ENCODE measurements at places on chromosomes 3 and 15. TPM values are rescaled to one million over a fixed set of nuclear protein-coding genes. Genes with fewer than 3 reads are reported as not detected.

DNA sequence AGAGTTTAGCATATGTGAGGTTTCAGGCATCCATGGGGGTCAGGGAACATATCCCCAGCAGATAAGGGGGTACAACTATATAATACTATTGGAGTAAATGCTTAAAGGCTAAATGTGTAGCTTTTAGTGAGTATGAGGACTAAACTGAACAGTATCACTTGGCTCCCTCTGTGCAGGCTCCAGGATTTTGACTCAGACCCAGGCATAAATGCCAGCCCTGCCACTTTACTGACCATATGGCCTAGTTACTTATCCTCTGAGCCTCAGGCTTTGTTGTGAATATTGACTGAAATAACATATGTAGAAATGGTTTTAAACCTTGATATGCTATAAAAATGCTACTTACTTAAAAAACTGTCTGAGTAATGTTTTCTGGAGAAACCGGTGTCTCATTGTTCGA, 151.6 kb downstream of the CHST2 start:
- DNase-seq = no peak

GRCh38 chr15:91696981-91697380, 156.5 kb upstream of the SLCO3A1 start:
- no peak for DNase-seq

- DNase-seq = peak; percentile 49
These were observed 10.7 kb upstream of the CNTN6 start for GRCh38 chr3:1082108-1082507.

DNA sequence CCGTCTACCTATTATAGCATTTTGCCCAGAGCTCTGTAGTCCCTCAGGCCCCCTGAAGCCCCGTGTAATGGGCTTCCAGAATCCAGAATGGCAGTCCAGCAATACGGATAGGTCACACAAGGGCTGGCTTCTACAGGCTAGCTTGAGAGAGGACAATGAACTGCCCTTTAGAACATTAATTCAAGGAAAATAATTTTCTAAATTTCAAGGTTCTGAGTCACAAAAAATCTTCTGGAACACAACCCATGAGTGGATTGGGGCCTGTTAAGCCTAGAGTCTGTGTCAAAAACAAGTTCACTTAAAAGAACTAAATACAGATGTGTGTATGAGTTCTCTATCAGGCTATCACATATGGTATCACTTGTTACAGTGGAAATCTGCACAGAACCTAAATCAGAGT, 28.8 kb downstream of the DCP1A start:
- no peak for DNase-seq

DNA sequence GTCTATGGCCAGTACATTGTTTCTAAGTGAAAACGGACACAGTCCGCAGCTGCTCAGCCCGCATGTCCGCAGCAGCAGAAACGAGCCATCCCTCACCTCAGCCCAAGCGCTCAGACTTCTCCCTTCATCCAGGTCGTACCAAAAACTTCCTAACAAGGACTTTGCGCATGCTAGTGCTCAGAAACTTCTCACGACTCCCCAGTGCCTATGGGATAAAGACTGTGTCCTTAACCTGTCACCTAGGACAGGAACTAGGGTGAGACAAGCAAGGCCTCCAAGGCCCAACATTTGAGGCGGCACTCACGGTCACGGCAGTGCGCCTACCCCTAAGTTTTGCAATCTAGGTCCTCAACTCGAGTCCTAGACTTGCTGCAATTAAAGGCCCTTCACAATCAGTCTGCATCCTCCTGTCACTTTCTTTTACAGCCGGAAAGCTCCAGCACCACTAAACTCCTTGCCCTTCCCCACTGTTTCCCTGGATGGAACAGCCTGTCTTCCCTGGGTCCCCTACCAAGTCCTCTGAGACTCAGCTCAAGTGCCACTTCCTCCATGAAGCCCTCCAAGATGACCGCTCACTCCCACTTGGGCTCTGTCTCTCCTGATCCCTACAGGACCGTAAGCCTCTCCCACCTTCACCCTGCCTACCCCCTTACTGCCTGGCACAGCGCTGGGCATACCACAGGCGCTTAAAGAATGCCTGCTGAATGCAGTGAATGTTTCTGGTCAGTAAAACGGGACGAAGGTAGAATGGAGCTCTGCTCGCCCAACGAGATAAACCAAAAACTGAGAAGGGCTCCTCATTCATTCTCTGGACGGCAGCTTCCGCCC, 1.2 kb downstream of the CLN6 start:
- DNase-seq = no peak

- DNase-seq = no peak
These were observed 189.8 kb downstream of the MBNL1 start for GRCh38 chr3:152458376-152459117.

DNA sequence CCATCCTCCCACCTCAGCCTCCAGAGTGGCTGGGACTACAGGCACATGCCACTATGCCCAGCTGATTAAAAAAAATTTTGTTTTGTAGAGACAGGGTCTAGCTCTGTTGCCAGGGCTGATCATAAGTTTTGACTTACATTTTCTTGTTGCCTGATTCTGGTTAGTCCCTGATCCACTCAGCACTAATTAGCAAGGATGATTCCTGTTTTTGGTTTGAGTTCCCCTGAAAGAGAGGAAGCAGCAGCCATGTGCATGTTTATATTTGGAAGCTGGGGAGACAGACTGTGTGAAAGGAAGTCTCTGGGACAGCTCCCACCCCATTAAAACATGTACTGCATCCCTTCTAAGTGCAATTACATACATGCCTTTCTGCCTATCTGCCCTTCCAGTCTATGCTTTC, 3.6 kb upstream of the NCK1 start:
- no peak for DNase-seq

Gene GRIP2
- total RNA-seq = 2.3 TPM

Gene PLA2G4E
- 0.34 TPM for total RNA-seq

Gene FRMD5
- total RNA-seq = 0.60 TPM

Gene TWF2
- total RNA-seq = 65.3 TPM

Gene FBXL2
- 17.8 TPM for total RNA-seq

DNA sequence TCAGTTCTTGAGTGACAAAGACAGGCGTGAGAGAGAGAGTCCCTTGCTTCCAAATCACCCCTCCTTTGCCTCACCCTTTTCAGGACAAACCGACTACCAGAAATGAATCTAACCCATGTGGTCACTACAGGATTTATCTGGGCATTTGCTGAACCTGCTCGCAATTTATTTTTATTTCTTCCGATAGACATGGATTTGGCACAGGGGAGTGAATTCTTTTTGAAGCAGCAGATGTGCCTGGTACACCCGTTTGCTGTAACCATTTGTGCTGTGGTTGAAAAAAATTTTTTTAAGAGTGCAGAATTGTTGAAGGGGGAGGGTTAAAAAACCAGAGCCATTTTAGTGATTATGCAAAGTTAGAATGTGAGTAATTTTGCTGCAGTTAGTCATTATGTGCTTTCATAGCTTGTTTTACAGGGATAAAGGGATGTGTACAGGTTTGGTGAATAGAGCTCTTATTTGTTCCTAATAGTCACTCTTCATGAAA, 442.0 kb downstream of the LPP start:
- DNase-seq = no peak

- DNase-seq = no peak
These were observed 79.8 kb upstream of the SLC6A1 start for GRCh38 chr3:10912786-10913185.

- no peak for DNase-seq
These were observed 109.2 kb downstream of the APBA2 start for GRCh38 chr15:28994831-28995596.

- DNase-seq = no peak
These were observed 46.8 kb downstream of the MYO5A start for GRCh38 chr15:52481915-52482314.

Gene C2CD4A
- total RNA-seq = 0.49 TPM

DNA sequence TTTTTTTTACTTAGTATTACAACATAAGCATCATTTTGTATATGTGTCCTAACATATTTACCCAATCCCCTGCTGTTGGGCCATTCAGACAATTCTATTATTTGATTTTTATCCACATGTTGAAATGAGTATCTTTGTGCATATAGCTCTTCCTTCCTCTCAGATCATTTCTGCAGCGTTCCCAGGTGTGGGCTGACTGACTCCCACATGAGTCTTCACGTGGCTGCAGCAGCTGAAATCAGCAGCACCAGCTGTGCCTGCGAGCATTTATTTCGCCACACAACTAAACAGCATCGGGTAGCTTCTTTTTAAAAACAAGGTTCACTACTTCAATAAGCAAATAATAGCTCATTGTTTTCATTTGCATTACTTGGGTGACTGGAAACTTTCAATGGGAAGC, 44.5 kb upstream of the PDE8A start:
- no peak for DNase-seq

- no peak for DNase-seq
These were observed 69.2 kb upstream of the ICE2 start for GRCh38 chr15:60548101-60548500.

GRCh38 chr3:49566312-49566711, 12.0 kb downstream of the BSN start:
- no peak for DNase-seq

Gene LMAN1L
- total RNA-seq = not detected

DNA sequence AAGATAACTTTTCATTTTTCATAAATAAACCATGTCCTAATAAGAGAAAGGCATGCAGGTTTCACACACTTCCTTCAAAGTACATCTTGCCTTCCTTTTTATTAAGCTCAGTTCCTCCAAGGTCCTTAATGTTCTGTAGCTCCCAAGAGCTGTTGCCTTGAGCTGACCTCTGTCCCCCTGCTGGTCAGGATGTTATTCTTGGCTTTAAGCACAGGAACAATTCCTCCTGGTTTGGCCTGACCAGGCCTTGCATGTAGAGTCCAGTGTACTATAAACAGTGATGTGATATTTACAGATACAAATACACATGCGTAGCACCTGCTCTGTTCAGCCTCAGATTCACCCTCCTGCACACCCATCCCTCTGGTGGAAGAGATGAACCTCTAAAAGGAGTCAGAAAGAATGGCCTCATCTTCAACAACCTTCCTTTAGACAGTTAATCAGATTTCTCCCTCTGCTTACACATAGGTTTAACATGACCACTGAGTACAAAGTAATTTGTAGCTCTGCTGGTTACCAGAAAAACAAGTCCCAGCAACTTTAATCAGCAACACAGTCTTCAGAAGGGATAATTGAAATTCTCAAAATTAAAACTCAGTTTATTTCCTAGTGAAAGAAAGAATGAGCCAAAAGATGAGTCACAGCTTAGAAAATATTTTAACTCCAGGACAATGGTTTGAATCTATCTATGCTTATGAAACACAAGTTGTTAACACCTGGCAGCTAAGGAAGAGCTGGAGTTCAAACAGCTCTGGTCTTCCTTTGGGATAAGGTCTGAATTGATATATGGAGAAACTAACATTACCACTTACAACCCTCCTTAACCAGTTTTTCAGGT, 46.5 kb downstream of the PTPN9 start:
- DNase-seq = peak; percentile 69

DNA sequence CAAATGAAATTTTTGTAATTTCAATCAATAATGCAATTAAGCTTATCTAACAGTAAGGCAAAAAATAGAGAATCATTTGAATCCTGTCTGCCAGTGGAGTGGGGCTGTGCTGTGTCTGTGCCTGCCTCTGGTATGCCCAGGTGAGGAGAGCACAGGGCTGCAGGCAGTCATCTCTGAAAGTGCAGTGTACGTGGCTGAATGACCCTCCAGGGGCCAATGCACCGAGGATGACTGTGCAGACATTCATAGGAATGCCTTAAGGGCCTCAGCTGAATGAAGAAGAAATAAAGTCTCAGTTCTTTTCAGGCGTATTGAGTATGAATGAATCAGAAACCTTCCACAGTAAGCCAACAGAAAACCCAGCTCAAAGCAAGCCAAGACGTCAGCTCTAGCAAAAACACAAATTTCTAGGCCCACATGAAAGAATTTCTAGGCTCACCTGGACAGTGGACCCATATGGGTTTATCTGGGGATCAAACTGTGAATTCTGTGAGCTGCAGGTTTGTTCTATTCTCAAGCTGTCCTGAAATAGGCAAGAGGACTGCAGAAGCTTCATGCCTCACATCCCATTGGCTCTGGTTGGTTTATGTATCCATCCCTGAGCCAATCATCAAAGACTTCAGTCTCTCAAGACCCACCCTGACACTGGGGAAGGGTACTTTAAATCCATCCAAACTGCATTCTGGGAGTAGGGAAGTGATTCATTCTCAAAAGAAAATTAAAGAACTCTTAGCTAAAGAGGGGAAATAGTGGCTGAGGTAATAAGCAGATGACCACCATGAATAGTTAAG, 123.4 kb downstream of the SSR3 start:
- DNase-seq = no peak

DNA sequence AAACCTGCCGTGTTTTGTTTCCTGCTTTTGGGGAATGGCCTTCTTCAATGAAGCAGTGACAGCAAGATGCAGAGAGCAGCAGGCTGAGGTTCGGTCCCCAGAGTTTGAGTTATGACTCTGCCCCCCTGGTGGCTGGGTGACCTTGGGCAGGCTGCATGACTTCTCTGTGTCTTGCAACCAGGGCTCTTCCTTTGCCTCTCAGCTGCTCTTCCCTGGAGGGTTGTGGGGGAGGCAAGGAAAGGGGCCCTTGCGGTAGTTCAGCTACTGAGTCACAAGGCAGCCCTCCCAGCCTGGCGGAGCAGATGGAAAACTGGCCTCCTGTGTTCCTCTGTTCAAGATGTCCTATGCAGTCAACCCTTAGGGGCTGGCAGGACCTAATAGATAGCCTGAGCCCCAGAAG, 17.1 kb downstream of the CTXND1 start:
- no peak for DNase-seq

GRCh38 chr3:79255292-79255691, 512.5 kb downstream of the ROBO1 start:
- DNase-seq = no peak

DNA sequence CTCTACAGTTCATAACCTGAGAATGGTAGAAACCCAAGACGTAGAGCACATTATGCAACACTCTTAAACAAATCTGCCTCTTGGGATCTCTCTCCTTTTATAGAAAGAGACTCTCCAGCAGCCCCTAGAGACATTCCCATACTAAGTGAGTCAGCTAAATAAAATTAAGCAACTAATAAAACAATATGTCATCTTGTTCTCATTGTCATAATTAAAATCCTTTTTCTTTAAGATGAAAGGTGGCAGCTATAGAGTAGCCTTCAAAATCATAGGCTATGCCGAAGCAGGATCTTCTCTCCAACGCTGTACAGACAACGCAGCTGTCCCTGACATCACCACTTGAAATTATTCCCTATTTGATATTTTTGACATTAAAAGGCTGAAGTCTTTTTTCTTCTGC, 790.0 kb downstream of the FHIT start:
- no peak for DNase-seq

DNA sequence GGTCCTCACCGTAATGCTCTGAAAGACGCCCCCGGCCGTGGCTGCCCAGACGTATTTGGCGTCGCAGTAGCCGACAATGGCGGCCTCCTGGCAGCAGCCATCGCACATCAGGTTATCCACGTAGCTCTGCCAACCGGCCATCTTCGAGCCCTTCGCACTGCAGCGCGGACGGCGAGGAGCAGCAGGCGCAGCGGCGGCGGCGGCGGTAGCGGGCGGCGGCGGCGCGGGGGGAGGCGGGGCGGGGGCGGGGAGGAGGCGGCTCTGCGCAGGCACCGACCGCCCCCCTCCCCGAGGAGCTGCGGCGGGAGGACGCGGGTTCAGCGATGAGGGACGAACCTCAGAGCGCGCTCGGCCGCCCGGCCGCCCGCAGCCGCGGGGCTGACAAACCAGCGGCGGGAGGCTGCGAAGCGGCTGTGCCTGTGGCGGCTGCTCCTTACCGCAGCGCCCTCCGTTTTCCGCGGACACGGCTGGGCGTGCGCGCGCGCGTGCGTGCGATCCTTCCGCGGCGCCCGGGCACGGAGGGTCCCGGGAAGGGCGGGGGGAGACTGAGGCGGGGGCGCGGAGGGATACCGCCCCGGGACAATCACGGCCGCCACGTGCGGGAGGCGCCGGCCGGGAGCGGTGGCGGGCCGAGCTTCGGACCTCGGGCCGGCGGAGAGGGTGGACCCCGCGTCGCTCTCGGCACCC, at the start of gene PFN2:
Gene PFN2 (minus strand): TSS at position 180 of the 687 bp plus-strand sequence. CDS start 39 bp downstream, at position 141.
- peak; percentile 82 for DNase-seq
